Vagina (tissue), 2 donors: ENCODE measurements at places on chromosomes 3 and 15.

DNA sequence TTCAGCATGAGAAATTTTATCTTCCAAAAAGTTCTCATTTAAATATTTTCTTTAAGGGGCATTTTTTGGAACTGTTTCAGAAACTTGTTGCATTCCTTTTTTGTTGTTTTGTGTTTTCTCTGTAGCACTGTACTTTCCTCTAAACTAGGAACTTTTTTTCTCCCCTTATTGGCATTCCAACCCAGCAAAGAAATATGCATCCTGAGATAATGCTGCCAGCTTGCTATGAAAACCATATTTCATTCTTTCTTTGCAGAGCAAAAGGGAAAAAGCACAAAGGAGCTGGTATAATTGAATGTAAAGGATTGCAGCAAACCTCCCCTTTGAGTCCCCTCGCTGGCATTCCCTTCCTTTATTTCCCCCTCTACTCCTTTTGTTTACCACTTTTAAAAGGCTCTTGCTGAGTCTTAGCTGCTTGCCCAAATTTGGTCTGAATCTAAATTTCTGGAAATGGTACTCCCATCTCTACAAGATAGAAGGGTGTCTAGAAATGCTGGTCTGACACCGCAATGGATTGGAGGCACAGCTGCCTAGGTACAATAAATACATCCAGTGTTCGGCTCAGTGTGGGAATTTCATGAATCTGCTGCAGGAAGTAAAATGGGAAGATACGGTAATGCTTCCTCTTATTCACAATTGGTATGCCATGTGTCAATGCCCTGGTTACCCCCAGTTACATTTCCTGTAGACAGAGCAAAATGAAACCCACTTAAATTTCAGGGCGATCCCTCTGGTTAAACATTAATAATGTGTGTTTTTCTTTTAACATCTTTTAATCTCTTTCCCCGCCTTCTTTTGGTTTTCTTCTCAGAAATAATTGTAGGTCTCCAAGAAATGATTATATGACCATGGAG is 156.6 kb downstream of the MEIS2 start:
- no peak for DNase-seq

DNA sequence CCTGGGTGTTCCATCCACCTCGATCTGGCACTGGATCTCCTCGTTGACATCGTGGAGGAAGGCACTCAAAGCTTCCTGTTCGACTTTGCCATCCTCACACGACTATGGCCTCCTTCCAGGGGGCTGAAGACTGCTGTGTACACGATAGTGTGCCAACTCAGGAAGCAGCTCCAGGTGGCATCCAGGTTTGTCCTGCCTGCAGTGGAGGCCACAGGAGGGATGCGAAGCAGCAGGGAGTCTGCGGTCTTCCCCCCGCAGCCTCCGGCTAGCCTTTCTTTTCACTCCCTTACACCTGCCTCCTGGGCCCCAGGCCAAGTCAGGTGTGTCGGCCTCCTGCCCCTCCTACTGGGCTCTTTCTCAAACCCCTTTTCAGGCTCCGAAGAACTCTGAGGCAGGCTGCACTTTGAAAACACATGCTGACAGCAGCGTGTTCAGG is 32.2 kb downstream of the SYNM start:
- no peak for DNase-seq

DNA sequence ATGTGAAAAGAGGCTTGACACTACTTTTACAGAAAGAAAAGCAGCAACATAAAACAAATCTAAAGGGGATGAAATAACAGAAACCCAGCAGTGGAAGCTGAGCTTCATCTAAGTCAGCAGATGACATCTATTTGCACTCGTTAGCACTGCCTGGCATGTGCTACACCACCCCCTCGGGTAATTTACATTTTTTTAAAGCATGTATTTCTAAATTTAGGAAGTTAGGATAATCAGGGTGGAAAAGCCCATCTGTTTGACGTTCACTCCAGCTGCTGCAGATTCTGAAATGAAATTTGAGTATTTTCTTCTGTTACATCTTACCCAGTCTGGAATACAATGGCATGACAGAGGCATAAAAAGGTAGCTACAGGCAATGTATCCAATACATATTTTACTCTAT is 20.7 kb downstream of the IGSF11 start:
- no peak for DNase-seq

DNA sequence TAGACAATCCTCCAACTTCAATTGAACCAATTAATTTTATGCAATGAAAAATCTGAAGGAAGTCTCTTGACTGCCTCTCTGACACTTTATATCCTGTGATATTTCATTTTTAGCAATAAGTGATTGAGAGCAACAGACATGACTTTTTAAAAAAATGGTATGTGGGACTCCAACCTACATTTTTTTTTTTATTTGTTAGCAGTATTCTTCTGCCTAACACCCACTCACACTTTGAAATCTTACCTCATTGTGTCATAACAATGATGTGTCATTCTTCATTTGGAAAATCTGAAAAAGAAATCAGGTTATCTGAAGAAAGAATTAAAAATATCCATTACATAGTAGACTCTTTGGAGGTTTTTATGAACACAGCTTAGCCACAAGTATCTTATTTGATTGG is 541.3 kb upstream of the KCNMB2 start:
- DNase-seq, result no peak

DNA sequence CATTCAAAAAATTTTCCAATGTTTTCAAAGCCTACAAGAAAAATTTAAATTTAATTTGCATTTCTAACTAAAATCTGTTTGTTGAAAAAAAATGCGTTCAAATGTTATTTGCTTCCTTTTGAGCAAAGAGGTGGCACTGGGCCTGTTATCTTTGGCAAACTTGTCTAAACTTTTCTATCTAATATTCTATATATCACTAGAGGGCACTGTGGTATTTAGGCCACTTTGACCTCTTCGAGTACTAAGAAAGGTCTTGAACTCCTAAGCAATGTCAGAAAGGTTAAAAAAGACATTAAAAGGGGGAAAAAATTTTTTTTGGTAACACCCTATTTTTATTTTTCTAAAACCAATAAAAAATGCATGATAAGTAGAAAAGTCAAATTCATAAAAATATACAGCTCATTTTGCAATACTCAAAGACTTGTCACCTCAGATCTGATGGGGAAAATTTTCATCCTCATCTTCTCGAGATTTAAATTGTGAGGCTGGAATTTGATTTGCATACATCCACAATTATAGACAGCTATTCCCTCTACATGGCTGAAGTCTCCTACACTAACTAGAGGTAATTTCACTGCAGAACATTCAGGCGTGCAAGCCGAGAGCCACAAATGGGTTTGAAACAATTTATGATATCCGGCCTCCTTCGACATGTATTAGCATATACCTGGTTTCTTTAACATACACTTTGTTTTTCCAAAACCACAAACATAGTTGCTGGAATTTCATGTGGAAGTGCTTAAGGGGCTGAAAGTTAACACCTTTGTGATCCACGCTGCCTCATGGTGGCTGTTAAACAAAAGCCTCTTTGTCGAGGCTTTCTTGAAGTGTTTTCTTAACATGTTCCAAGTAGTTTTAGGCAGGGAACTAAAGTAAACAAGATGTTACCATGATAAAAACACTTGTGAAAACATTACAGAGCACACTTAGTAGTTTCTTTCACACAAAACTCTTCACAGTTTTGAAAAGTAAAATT is 576.4 kb downstream of the FOXP1 start:
- DNase-seq, result no peak

DNA sequence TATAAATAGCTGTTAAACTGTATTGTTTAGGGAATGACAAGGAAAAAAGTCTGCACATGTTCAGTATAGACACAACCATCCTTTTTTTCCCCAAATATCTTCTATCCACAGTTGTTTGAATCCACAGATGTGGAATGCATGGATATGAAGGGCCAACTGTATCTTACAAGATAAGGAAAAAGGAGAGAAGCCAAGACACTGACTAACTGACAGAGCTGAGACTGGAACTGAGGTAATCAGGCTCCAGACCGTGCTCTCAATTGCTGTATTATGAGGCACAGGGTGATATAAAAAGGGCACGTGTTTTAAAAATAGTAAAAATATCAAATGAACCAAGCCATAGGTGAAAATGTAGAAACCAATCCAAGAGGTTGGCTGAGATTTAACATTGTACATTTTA is 49.0 kb downstream of the DHX36 start:
- no peak for DNase-seq

- DNase-seq, result no peak
Observed at GRCh38 chr15:63833021-63833696, 589 bp downstream of the HERC1 start.

DNA sequence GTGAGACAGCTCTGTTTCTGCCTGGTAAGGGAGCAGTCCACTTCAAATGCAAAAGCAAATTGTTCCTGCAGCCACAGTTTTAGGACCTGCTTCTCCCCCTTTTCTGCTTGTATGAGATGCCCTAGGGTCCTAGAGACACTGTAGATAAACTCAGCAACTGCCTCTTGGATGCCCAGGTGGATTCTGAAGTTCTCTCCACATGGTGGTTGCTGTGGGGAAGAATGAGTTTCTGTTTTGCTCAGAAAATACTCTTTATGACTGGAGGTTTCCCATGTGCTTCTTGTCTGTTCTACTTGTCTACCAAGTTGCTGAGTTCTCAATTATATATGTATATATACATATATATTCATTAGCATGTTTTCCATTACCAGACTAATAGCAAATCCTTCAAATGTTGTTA is 5.6 kb upstream of the ZNF80 start:
- DNase-seq, result no peak

GRCh38 chr15:83200162-83200561 is 7.5 kb downstream of the HDGFL3 start:
- DNase-seq, result no peak

DNA sequence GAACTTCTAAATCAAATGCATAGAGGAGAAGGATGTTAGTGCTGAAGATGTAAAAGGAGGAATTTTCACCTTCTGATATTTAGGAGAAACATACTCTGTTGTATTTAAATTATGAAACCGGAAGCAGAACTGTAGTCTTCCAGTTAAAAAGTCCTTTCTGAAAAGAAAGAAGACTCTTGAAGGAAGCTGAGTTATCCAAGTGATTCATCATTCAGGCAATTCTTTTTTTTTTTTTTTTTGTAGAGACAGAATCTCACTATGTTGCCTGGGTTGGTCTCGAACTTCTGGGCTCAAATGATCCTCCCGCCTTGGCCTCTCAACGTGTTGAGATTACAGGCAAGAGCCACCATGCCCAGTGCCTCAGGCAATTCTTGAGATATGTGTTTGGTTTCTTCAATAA is 424.8 kb upstream of the TPM1 start:
- no peak for DNase-seq

DNA sequence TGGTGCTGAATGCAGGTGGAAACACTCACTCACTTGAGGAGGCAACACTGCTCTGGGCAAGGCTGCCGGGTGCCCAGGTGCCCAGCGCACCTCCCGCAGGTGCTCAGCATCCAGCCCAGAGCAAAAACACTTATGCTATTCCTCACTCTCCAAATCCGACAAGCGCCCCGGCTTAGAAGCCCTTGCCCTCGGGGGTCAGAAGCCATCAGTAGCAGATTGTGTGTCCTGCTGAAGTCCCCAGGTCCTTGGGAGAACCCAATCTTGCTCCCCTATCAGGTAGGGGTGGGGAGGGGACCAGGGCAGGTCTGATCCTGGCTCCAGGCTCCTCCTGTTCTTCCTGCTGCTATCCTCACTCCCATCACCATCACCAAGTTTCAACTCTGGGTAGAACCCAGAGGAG is 46.7 kb downstream of the TLE3 start:
- no peak for DNase-seq

GRCh38 chr15:40151499-40151898 is 9.4 kb upstream of the BUB1B start:
- DNase-seq, result no peak

DNA sequence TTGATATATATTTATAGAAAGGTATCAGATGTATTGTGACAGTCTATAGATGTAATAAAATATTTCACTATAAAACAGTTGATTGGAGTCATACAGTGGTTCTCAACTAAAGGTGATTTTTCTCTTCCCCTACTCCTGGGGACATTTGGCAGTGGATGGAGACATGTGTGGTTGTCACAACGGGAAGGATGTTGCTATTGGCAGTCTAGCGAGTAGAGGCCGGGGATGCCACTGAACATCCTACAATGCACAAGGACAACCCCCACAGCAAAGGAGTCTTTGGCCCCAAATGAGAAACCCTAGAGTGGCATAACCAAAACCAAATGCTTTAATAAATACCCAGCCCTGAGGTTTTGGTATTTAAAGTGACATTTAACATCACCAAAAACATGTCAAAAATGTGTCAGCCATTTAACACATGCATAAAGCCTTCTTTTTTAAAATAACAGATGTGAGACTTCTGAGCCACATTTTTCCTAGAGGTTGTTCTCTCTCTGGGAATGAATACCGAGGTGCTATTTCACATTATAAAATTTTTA is 367.5 kb downstream of the PTPRG start:
- no peak for DNase-seq
